Hematopoietic multipotent progenitor cell treated with erythropoietin and hydrocortisone succinate and interleukin-3 and kit ligand, for 6 days (in vitro differentiated cells): ENCODE measurements at places on chromosomes 4 and X.

DNA sequence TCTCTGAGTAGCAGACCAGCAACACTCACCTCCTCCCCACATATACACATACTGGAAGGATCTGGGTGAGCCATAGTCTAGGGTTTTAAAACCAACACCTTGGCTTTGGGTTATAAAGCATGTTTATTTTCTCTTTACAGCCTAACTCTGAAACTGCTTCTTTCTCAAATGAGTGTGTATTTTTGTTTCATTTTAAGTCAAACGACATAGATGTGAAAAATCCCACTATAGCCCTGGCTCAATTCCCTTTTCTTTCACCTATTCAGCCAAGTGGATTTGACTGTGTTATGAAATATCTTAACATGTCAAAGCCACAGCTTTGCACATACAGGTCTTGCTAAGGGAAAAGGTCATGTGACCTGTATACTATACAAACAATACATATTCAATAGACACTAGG, 13.8 kb downstream of the NEXMIF start:
- DNase-seq = no peak

- DNase-seq = peak; percentile 26
Measured at GRCh38 chrX:55715847-55716246, 1.7 kb upstream of the RRAGB start.

GRCh38 chr4:17008834-17009345, 110.4 kb upstream of the LDB2 start:
- no peak for DNase-seq

DNA sequence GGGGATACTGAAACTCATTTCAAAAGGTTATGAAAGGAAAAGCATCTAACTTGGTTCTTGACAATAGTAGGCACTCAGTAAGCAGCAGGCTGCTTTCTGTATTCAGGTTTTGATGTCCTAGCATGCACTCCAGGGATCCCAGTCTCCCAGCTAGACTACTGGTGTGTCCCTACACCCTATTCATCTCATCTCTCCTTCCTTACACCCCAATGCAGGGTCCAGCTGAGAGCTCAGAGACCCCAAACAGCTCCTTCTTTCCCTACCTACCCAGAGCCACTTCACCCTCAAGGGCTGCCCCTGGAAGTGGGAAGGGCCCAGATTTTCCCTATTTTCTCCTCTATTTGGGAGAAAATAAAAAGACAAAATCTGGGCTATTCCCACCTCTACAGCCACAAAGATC, 1.6 kb upstream of the EFNB1 start:
- no peak for DNase-seq

DNA sequence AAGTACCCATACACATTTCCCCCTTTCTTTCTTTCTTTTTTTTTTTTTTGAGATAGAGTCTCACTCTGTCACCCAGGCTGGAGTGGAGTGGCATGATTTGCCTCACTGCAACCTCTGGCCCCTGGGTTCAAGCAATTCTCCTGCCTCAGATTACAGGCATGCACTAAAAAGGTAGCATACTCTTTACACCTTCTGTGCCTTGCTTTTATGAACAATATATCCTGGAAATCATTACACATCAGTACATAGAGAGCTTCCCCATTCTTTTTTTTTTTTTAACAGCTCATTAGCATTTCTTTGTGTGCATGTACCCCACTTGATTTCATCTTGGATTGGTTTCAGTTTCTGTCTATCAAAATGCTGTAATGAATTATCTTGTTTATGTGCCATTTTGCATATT, 18.6 kb upstream of the HSD17B10 start:
- no peak for DNase-seq

DNA sequence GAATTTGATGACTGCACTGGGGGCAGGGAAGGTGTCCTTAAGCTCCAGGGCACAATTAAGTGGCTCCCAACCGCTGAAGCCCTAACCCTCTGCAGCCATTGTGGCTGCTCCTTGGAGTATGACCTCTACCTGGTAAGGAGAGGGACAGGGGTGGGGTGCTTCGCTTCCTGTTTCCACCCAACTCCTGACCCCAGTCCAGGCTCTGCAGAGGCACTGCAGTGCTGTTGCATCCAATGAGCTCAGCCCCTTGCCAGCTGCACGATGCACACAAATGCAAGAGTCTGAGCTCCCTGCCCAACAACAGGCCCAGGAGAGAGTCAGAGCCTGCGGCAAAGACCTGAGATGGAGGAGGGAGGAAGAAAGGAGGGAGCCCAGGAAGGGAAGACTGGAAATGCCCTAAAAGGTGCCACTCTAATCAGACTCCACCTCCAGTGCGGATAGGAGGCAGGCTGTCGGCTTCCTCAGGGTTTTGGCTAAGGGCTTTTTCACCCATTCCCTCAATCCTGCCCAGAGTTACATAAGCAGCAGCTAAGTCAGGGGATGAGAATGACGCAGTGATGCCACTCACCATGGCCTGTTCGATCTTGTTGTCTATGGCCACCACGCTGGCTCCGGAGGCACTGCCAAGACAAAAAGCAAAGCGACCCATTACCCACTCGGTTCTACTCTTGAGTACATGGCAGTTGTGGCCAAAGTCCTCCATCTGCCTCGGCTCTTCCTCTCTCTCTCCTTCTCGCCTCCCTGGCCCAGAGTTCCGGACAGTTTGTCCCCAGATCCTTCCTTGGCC, 60.1 kb downstream of the TSC22D3 start:
- DNase-seq = no peak
